ENCODE measurements at places on chromosomes 1 and 21. TPM values are rescaled to one million over a fixed set of nuclear protein-coding genes. Genes with fewer than 3 reads are reported as not detected.

DNA sequence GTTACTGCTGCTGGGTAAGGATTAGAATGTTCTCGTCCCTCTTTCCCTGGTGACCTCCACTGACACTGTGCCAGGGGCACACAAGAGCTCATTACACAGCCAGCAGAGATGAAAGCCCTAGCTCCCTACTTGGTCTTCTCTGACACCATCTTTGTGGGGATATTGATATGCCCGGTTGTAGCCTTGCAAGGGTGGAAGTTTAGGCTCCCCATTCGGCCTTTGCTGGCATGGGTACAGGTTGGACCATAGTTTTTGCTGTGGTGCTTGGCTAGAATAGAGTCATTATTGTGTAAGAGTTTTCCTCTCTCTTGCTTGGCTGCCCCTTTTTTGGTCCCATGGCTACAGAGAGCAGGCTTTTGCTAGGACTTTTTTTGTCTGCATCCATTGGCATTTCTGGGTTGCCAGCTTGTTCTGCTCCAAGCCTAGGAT lies 12.3 kb downstream of the RAB4A start:
- no peaks in the 10 kb centered on the region for H3K4me1 ChIP-seq
- no peaks in the 10 kb centered on the region for H3K27me3 ChIP-seq
- no peak overlapping the region for H3K4me3 ChIP-seq
- no peaks in the 10 kb centered on the region for H3K36me3 ChIP-seq
- H3K27ac ChIP-seq: no peak overlapping the region

DNA sequence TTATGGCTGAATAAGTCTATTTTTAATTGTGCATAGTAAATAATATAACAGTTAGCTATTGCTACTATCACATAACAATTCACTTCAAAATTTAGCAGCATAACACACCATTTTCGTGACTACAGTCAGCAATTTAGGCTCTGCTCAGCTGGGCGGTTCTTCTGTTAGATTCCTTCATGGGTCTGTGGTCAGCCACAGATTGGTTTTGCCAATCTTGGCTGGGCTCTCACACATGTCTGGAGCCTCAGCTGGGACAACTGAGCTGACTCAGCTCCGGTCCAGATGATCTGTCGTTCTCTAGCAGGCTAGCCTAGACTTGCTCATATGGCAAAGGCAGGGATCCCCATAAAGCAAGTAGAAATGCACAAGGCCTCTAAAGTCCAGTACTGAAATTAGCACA lies 15.1 kb upstream of the CDC42BPA start:
- no peak overlapping the region for H3K27ac ChIP-seq
- no peak for DNase-seq
- H3K36me3 ChIP-seq: no peaks in the 10 kb centered on the region
- no peaks in the 10 kb centered on the region for H3K4me1 ChIP-seq
- H3K4me3 ChIP-seq: no peak overlapping the region

DNA sequence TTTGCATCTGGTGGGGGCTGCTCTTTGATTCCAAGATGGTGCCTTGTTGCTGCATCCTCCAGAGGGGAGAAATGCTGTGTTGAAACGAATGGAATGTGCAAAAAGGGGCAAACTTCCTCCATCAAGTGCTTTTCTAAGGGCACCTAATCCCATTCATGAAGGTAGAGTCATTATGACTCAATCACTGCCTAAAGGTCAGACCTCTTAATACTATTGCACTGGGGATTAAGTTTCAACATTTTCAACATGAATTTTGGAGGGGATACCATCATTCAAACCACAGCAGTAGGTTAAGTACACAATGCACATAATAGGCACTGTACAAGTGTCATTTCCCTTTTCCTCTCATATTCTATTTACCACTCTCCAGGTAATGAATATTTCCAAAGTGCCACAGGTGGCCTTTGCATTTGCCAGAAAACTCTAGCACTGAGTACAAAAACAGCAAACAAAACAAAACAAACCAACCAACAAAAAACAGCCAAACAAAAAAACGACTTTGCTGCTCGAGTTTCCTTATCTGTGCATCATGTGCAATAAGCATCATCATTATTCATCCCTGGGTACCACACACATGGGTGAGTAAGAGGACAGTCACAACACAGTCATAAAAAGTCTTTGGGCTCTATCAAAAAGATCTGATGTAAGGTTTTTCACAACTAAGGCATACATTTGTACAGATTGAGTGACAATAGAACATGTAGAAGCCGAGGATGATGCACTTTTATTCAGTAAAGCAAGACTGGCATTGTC lies 42.5 kb downstream of the IFI44 start:
- H3K4me1 ChIP-seq: no peaks in the 10 kb centered on the region
- H3K4me3 ChIP-seq: no peak overlapping the region
- DNase-seq: no peak
- no peak overlapping the region for H3K27ac ChIP-seq
- H3K27me3 ChIP-seq: no peaks in the 10 kb centered on the region

GRCh38 chr1:169363046-169363730 lies 4.4 kb downstream of the NME7 start:
- H3K36me3 ChIP-seq: peaks cover 2% of the 10 kb centered on the region
- H3K27me3 ChIP-seq: no peaks in the 10 kb centered on the region
- no peak for DNase-seq
- H3K27ac ChIP-seq: no peak overlapping the region

CNR2 gene
- total RNA-seq: under 0.01 TPM

INAVA gene
- 1.2 TPM for total RNA-seq
